WTC11 (cell line): ENCODE measurements at places on chromosomes 3 and 15. TPM values are rescaled to one million over a fixed set of nuclear protein-coding genes. Genes with fewer than 3 reads are reported as not detected.
A peak's percentile ranks its signal among the peaks of the same experiment; 100 is the strongest.

OXTR gene
- total RNA-seq, result 1.6 to 3.6 TPM (median 1.7 TPM) in 3 replicates

UNC13C gene
- 0.02 to 0.07 TPM (median 0.07 TPM) in 3 replicates for total RNA-seq

IL17RB gene
- total RNA-seq, result 5.3 to 6.4 TPM (median 5.6 TPM) in 3 replicates

SATB1 gene
- total RNA-seq, result 31.1 to 36.8 TPM (median 36.2 TPM) in 3 replicates

SLC24A1 gene
- 7.0 to 10.7 TPM (median 10.3 TPM) in 3 replicates for total RNA-seq

ZIC1 gene
- total RNA-seq, result 30.3 to 59.7 TPM (median 34.7 TPM) in 3 replicates

SLC12A8 gene
- 7.5 to 10.3 TPM (median 9.1 TPM) in 3 replicates for total RNA-seq

SLC7A14 gene
- 0.25 to 0.68 TPM (median 0.62 TPM) in 3 replicates for total RNA-seq

SYNM gene
- total RNA-seq, result 2.1 to 2.2 TPM (median 2.2 TPM) in 3 replicates

ACKR2 gene
- total RNA-seq, result 0.28 to 0.41 TPM (median 0.39 TPM) in 3 replicates

DNA sequence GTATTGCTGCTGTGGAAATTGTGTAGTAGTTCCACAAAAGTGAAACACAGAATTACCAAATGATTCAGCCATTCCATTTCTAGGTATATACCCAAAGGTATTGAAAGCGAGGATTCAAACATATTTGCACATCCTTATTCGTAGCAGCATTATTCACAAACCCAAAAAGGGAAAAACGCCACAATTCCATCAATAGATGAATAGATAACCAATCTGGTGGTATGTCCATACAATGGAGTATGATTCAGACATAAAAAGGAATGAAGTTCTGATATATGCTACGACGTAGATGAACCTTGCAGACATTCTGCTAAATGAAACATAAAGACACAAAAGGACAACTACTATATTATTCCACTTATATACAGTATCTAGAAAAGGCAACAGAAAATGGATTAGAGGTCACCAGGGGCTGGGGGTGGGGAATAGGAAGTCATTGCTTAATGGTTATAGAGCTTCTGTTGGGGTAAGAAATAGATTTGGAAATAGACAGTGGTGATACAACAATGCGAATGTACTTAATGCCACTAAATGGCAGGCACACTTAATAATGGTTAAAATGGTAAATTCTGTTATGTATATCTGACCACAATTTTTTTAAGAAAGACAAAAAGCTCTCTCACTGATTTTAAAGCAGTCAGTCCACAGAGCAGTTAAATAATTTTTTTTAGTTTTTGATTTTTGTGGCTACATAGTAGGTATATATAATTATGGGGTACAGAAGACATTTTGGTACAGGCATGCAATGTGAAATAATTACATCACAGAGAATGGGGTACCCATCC lies 51.8 kb upstream of the PSMD6 start:
- no peak for DNase-seq

DNA sequence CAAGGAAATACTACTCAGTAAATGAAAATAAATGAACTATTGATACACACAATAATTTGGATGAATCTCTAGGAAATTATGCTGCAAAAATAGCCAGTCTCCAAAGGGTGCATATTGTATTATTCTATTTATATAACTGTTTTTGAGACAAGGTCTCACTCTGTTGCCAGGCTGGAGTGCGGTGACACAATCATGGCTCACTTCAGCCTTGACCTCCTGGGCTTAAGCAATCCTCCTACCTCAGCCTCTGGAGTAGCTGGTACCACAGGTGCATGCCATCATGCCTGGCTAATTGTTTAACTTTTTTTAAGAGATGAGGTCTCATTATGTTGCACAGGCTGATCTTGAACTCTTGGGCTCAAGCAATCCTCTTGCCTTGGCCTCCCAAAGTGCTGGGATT lies 12.5 kb downstream of the KLHDC8B start:
- DNase-seq, result no peak

GRCh38 chr15:62601777-62602545 lies 436.9 kb upstream of the C2CD4B start:
- no peak for DNase-seq

- no peak for DNase-seq
Observed at GRCh38 chr3:59595830-59596229, 546.0 kb upstream of the CFAP20DC start.

GRCh38 chr3:27239951-27240350 lies 129.2 kb downstream of the NEK10 start:
- DNase-seq, result no peak

DNA sequence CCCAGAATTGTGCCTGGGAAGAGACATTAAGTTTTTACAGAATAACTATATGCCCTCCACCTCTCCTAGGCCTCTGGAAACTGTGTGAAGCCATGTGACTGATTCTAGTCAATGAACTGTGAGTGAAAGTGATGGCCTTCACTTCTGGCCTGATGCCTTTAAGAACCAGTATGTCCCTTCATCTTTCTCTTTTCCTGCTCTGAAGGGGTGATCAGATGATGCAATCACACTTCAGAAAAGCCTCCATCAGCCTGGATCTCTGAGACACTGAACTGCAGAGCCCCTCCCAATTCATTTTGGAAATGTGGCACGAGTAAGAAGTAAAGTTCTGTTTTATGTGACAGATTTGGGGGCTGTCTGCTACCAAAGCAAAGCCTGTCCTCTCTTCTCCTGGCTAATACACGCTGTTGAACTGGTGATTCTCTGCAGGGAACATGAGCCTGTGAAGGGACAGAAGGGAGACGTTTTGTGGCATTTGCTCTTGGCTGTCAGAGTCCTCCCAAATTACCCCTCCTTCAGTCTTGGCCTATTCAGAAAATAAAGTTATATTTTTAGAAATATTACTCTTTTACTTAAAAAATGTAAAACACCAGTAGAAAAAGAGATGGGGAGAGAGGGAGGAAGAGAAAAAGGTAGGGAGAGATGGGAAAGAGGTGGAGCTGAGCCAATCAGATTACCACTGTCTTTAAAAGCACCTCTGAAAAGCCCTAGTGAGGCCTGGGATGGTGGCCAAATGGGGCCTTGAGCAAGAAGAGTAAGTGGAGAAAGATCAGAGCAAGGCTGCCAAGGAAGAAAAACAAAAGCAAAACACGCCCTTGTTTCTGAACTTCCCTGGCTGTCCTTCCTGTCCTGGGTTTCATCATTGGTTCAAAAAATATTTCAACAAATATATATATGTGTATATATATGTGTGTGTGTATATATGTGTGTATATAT lies 40.9 kb upstream of the RYK start:
- DNase-seq, result no peak

- peak; percentile 70 for DNase-seq
Observed at GRCh38 chr3:77038468-77038929, 1.4 kb upstream of the ROBO2 start.

GRCh38 chr3:9468460-9468859 lies 71.0 kb downstream of the SETD5 start:
- no peak for DNase-seq

DNA sequence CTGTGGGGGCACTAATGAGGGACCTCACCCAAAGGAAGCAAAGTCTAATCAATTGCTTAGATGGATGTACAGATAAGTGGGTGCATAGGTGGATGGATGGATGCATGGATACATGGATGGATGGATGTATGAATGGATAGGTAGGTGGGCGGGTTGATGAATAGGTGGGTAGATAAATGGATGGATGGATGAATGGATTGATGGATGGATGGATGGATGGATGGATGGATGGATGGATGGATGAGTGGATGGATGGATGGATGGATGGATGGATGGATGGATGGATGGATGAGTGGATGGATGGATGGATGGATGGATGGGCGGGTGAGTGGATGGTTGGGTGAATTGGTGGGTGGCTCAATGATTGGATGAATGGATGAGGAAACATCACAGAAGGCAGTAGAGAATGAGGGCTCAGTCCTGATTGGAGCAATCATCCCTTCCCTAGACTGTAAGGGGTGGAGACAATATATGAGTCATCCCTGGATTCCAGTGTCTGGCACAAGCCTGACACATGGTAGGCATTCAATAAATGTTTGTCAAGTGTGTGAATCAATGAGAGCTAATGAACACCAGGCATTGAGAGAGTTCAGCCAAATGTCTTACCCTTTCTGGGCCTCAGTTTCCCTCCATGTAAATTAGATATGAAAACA lies 40.4 kb upstream of the PXYLP1 start:
- no peak for DNase-seq

DNA sequence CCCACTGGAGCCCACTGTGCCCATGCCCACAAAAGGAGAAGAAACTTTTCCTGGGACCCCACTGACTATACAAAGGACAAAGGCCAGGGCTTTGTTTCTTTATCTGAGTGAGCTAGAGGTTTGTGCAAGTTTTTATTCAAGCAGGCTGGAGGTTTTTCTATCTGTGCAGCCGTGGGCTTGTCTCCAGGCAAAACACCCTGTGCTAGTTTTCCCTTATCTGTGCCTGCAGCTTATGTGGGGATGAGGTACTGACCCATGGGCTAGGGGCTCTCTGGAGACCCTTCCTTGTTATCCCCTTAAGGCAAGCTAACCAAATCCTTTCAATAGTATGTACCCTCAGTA lies 545.5 kb downstream of the ZPLD1 start:
- DNase-seq, result no peak

DNA sequence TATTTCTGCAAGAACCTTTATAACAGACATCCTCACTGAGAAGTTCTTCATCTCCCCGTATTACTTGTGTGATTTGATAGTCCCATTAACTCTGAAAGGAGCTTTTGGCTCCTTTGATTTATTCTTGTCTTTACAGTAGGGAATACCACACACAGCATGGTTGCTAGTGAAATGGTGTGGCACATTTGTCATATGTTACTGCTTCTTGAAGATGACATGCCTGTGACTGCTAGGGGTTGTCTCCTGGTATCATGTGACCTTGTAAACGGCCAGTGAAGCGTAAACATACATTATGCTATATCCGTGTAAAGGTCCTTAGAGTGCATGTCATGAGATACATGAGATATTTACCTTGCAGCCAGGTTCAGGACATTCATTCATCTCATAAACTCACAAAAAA lies 197.9 kb downstream of the RYR3 start:
- no peak for DNase-seq

DNA sequence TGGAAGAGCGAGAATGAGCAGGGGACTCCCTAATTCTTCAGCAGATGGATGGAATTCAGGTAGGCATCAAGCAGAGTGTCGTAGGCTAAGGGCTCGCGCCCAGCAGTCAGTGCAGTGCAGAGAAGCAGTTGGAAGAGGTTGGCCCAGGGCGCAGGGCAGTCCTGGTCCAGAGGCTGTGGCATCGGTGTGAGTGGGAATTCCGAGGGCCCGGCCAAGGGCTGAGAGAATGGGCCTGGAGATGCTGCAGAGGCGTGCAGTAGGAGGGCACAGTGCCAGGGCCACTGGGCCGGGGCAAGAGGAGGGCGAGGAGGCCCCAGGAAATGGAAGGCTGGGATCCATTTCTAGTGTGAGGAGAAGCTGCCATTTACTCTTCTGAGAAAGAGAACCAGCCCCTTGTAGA lies 74.4 kb downstream of the AAGAB start:
- no peak for DNase-seq

DNA sequence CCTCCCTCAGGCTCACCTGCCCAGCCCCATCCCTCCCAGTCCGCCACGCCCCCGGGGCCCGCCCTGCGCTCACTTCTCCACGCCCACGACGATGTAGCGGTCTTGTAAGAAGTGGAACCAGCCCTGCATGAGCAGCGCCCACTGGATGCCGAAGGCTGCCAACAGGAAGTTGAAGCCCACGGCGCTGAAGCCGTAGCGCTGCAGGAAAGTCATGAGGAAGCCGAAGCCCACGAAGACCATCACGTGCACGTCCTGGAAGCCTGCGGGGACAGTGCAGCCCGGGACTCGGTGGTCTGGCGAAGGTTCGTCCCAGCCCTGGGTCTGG lies 9.7 kb downstream of the RHCG start:
- DNase-seq, result peak; percentile 71

DNA sequence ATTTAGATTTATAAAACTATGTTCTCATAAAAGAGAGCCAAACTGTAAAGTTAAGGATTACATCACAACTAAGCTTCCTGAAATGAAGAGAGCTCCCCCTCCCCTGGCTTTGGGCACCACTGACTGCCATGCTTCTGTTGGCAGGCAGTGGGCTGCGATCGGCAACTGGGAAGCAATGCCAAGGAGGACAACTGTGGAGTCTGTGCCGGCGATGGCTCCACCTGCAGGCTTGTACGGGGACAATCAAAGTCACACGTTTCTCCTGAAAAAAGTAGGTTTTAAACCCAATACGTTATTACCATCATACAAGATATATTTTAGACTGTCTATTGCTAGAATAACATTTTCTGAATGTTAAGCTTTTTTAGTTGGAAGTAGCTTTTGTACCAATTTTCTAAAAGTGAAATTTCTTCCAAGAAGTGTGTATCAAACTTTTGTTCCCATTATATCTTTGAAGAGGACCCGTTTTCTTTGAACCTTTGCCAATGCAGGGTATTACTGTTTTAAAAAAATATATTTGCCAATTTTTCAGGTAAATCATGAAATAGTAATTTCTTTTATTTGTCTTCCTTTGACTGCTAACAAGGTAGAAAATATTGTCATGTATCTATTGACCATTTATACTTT lies 184.1 kb downstream of the ADAMTSL3 start:
- peak; percentile 67 for DNase-seq

- DNase-seq, result no peak
Observed at GRCh38 chr3:104939196-104939595, 427.5 kb upstream of the ALCAM start.

GRCh38 chr3:134809427-134810051 lies 14.5 kb downstream of the EPHB1 start:
- no peak for DNase-seq

- DNase-seq, result no peak
Observed at GRCh38 chr3:58584690-58585004, 7.5 kb upstream of the FAM107A start.

DNA sequence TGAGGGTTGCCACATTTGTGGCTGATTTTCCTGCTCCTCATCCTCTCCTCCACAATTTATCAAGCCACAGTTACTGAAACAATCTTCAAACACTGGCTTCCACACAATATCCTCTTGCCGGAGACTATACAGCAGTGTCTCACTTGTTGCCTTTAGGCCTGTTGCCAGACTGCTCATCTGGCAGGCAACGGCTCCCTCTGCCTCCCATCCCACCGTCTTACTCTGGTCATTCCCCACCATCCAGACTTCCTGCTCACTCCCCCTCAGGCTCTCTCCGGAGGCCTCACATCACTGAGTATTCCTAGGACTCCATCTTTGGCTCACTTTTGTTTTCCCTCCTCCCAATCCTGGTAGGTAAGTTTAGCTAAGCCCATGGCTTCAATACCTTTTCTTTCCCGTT lies 301.9 kb downstream of the IL20RB start:
- peak; percentile 29 for DNase-seq

GRCh38 chr3:162555761-162556160 lies 1059.2 kb downstream of the OTOL1 start:
- DNase-seq, result no peak

- DNase-seq, result peak; percentile 44
Observed at GRCh38 chr15:57296473-57297162, 79.7 kb upstream of the CGNL1 start.

DNA sequence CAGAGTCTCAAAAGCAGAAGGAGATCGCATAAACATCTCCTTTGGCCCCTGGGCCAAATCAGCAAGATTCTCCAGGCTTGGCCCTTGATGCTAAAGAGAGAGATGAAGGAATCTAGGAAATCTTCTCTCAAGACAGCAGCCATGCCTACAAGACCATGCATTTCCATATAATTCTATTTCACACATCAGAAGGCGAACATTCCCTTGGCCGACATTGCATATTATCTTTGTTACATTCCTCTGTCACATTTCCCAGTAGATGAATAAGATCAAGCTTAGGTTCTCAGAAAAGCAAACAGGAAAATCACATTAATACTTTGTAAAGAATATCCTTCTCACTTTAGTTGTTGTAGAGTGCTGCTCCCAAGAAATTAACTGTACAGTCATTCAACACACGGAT lies 21.3 kb downstream of the GASK1A start:
- DNase-seq, result no peak
